ENCODE measurements at places on chromosomes 4 and X.

GRCh38 chr4:97396097-97396496 is 747.2 kb downstream of the STPG2 start:
- no peak for DNase-seq

- DNase-seq: no peak
These were observed 25.8 kb upstream of the DYNLT3 start for GRCh38 chrX:37873220-37873619.

GRCh38 chr4:37644962-37645361 is 41.2 kb downstream of the RELL1 start:
- DNase-seq: no peak

- DNase-seq: no peak
These were observed 111.9 kb upstream of the ACSL4 start for GRCh38 chrX:109844986-109845385.

GRCh38 chrX:150766351-150767044 is 73.3 kb downstream of the MTMR1 start:
- DNase-seq: no peak

GRCh38 chrX:148523303-148524080 is 23.1 kb downstream of the AFF2 start:
- DNase-seq: no peak

DNA sequence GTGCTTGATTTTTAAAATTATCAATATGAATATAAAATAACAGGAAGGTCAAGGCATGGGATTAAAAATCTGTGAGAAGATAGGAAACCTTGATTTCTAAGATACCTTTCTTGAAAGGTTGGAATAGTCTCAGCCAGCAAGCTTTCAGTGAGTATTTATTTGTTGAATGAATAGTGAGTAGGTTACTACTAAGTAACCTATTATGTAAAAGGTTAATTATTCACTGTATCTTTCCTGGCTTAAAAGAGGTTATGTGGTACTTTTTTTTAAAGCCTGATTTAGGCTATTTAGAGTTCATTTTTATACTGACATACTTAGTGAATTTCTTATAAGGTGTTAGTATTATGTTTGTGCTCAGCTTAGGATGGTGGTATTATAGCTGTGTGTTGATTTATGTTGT is 123.5 kb downstream of the PTPN13 start:
- no peak for DNase-seq

DNA sequence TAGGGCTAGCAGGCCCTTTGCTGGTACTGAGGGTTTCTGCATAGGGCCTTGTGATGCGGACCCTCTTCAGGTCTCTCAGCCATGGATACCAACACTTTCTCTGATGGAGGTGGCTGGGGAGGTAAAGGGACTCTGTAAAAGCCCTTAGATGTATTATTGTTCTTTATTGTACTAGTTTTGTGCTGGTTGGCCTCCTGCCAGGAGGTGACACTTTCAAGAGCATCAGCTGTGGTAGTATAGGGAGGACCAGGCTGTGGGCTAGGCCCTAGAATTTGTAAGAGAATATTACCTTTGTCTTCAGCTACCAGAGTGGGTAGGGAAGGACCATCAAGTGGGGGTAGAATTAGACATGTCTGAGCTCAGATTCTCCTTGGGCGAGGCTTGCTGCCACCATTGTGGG is 936.3 kb downstream of the CENPC start:
- no peak for DNase-seq
